ENCODE measurements at places on chromosomes 16 and 17.

- DNase-seq: peak; percentile 4
Measured at GRCh38 chr17:1758807-1759206, 3.1 kb upstream of the SERPINF1 start.

DNA sequence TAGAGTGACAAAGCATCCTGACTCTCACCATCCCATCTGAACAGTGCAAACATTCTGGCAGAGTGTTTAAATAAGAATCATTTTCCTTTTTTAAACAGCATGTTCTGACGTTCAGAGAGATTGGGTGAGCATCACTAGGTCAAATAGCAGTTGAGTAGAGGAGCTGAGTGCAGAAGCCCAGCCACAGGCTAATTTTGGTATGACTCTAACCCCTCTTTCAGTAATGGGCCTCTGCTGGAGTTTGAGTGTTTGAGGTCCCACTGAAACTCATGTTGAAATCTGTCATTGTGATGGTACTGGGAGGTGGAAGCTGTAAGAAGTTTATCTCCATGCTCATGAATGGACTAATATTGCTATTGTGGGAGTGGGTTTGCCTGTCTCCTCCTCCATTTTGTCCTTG is 194.4 kb downstream of the SALL1 start:
- DNase-seq: no peak

GRCh38 chr16:68000450-68000849 is 1.2 kb upstream of the DPEP2 start:
- no peak for DNase-seq

DNA sequence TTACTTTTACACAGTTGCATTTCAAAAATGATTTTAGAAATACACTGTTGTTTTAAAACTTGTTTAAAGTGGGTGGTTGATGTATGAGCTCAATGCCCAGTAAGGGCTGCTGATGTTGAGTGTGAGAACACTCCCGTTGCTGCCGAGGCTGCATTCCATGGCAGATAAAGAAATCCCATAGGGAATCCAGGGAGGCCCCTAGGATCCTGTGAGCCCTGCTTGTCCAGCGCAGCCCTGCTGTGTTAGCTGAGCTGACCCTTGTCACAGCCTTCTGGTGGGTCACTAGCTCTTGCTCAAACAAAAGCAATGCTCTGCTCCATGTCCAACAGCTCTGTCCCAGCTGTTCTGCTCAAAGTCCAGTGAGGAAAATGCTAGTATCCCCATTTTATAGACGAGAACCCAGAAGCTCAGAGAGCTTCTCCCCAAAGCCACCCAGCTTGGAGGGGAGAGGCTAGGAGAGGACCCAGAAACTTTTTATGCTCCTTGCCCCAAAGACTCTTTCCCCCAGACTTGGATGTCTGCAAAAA is 18.6 kb upstream of the COL1A1 start:
- no peak for DNase-seq

DNA sequence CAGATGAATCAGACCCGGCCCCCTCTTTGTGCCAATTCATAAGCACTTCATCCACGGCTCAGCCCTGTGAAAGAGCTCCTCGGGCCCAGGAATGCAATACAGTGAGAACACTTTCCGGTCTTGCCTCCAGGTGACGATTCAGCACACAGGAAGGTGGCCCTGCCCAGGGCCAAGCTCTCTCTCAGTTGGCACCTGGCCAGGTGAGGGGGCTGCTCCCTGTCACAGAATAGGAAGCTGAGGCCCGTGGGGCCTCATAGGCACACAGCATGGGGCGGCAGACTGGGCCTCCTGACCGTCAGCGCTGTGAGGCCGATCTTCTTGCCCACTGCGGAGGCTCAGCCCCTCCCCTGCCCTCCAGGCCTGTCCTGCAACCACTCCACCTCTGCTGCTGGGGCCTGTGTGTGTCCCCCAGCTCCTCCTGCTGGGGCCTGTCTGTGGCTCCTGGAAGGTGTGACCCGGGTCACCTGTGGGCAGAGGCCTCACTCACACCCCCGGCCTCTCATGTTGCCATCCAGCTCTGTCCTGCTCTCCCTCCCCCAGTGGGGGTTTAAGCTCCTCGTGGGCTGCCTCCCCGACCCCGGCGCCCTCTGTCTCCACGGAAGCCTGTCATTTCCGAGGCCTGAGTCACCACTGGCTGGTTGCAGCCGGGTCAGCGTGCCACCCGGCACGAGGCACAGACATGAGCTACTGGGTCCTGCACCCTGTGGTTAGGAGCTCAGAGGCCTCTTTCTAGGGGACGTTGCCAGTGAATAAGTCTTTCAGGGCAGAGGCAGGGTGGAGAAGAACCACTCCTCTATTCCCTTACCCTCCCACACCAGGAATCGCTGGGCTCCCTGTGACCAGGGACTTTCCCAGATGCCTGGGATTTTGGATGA is 114.4 kb downstream of the SEC14L1 start:
- DNase-seq: no peak

DNA sequence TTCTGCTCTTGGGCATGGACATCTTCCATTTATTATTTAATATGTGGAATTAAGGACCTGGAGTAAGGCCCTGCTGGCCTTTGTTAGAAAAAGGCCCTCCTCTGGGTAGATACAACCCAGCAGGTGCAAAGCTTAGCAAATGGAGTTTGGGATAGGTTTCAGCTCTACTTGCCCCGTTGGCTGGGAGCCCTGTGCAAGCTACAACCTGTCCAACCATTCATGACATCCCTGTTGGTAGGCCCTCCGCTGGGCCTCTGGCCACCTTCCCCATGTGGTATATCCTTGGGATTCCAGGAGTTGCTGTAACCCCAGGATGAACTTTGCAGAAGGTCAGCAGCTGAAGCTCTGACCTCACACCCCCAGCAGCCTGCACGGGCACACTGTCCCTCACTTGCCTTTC is 6.4 kb downstream of the NGFR start:
- DNase-seq: no peak

GRCh38 chr17:34055606-34056005 is 199.5 kb upstream of the CCL2 start:
- DNase-seq: no peak

- peak; percentile 51 for DNase-seq
Measured at GRCh38 chr17:49210158-49211029, at the start of the genes ABI3 and GNGT2. TSS of gene ABI3 (plus strand) at chr17:49210707. CDS start at chr17:49210725, 18 bp downstream. TSS of gene GNGT2 (minus strand) at chr17:49210574. CDS start at chr17:49207422, 3,152 bp downstream.

GRCh38 chr16:22202261-22202637 is 3.8 kb upstream of the EEF2K start:
- no peak for DNase-seq

DNA sequence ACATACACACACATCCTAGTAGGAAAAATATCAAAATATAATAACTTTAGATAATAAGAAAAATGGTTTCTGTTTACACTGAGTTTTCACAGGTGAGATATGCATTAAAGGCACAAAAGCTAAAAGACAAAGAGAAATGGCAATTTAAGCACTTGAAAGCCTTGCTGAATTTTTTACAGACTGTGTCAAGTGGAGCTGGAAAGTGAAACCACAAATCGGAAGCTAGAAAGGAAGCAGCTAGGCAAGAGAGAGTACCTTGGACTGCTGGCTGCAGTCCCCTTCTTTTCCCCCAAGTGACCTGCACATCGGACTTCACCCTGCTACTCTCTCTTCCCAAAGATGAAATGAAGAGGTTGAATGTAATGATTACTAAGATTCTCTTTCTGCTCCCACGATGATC is 135.1 kb downstream of the CDH13 start:
- peak; percentile 14 for DNase-seq

DNA sequence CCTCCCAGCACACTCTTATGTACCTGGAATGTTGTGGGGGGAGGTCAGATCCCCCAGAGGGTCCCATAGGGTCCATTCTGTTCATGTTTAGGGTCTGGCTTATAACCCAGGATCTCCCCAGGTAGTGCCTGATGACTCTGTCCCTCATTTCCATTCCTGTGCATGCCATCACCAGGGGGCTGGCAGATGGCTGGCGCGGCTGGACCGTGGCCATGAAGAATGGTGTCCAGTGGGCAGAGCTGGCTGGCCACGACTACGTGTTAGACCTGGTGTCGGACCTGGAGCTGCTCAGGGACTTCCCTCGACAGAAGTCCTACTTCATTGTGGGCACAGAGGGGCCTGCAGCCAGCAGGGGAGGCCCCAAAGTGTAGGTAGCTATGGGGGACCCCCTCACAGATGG is 35.0 kb upstream of the ALKBH5 start:
- no peak for DNase-seq

GRCh38 chr17:73582359-73582758 is 61.9 kb downstream of the SDK2 start:
- no peak for DNase-seq

DNA sequence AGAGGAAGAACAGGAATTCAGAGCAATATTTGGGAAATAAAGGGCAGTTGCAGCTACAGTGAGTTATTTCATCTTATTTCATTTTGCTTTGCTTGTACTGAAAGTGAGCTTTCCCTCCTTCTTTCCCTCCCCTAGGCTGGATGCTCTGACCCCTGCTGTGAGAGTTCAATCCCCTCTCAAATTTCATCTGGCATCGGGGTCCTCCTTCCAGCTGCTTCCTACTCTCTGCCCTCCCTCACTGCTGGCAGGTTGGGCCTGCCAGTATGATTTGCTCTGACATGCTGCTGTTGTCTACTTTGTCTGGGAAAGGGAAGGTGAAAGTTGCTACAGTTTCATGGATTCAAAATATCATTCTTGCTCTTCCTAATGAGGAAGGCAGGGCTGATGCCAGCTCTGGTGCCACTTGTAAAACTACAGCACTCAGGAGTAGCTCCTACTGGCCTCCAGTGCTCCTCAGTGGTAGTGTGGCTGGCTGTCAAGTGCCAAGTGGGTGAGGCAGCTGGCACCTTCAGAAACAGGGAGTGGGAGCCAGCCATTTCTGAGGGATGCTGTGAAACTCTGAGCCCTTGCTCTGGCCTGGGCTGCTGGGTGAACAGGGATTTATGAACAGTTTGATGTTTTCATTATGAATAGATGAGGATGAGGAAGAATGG is 408.6 kb downstream of the HAPSTR1 start:
- no peak for DNase-seq

- DNase-seq: no peak
Measured at GRCh38 chr16:84267380-84267779, 27.3 kb upstream of the WFDC1 start.

DNA sequence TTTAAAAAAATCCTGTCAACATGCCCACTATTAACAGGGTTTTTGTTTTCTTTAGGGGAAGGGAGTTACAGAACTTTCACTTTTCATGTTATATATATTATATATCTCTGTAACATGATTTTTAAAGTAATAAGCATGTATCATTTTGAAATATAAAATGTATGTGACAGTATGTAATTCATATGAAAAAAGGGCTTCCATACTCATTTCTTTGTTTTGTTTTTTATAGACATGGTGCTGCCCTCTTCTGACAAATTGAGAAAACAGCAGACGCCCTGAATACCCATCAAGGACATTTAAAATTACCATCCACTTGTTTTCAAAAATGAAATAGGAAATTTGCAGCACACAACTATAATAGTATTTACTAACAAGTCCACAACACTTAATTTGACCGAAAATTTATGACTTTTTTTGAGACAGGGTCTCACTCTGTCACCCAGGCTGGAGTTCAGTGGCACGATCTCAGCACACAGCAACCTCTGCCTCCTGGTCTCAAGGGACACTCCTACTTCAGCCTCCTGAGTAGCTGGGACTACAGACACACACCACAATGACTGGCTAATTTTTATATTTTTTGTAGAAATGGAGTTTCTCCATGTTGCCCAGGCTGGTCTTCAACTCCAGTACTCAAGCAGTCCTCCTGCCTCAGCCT is 30.4 kb downstream of the CFDP1 start:
- peak; percentile 83 for DNase-seq

GRCh38 chr16:21223787-21224186 is 9.7 kb upstream of the ANKS4B start:
- no peak for DNase-seq

DNA sequence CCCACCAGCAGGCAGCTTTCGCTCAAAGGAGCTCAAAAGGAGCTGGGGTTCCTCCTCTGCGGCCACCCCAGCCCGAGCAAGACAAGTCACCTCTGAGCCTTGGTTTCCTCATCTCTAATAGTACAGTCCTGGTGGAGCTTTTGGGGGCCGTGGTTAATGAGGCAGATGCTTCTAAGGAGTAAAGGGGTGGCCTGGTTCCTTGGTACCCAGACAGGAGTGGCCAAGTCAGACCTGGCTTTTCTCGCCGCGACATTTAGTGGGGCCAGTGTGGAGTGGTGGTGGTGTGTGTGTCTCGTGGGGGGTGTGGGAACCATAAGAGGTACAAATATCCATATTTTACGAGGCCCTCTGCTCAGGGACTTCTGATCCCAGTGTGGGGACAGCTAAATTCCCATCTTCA is 6.7 kb downstream of the FOXF1 start:
- no peak for DNase-seq

GRCh38 chr17:31508288-31509094 is 117.0 kb downstream of the RAB11FIP4 start:
- DNase-seq: peak; percentile 19

DNA sequence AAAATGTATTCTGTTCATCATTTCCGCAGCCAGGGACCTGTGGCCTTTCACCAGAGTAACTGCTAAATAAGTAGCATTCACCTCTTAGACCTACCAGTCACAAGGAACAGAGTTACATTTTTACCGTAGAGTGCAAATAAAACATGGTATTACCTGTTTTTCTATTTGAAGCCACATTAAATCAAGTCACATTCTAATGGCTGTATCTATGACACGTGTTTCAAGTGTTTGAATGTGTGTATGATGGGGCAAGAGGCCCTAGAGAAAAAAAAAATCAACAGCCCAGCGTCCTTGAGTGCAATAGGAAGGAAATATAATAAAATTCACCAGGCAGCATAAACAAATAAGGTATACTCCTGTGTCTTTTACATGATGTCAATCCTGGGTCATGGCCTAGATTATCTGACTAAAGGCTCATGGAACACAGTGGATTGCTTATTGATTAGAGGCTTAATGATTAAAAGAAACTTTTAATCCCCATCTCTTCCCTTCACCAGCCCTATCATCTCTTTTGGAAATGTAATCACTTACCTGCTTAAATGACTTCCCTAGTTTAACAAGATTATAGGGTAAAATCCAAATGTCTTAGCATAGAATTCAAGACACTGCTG is 168.7 kb upstream of the CDH5 start:
- no peak for DNase-seq

GRCh38 chr16:5045499-5046115 is 11.9 kb upstream of the NAGPA start:
- DNase-seq: no peak

DNA sequence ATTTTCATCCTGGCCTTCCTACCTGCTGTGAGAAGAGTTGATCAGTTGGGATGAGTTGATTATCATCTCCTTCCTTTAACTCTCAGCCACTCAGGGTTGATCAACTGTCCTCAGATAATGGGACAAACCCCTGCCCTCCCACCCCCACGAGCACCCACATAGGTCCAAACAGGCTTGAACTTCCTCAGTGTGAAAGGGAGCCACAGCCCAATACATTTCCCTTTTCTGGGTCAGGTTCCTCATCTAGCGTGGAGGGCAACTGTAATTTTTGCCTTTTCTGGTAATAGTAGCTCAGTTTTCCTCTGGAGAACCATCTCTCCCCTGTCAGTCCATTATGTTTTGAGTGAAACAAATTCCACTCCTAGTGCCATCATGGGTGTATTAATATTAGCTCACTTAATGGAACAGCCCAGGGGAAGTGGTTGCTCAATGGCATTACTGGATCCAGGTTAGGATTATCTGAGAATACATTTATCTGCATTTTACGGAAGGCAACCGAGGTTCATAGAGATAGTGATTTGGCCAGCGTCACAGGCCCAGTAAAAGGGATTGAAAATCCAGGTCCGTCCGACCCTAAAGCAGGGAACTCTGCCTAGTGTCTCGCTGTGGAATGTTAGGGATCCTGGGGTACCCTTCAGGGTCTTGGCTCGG is 476 bp upstream of the LPCAT2 start:
- DNase-seq: peak; percentile 28

All from Kasumi-1 (cell line).